ENCODE measurements at places on chromosomes 13 and 19.

DNA sequence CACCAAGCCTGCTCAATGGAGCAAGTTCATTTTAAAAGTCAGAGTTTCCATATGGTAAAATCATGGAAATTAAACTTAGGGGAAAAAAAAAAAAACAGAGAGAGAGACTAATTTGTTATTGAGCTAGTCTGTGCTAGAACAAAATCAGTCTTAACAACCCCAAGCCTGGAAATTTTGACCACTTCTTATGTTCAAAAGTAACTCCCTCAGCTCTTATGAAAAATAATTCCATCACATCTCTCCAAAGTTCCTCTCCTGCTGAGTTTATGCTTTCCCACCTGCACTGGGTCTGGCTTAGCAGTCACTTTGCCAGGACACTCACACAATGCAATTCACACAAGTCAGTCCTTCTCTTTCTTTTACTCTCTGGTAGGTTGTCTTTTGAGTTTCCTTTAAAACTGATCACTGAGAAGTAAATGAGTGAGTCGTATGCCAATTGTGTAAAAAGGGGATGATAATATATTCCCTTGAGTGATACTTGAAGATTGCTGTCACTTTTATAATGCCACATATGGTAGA lies 92.6 kb downstream of the ENOX1 start:
- no peak for DNase-seq

DNA sequence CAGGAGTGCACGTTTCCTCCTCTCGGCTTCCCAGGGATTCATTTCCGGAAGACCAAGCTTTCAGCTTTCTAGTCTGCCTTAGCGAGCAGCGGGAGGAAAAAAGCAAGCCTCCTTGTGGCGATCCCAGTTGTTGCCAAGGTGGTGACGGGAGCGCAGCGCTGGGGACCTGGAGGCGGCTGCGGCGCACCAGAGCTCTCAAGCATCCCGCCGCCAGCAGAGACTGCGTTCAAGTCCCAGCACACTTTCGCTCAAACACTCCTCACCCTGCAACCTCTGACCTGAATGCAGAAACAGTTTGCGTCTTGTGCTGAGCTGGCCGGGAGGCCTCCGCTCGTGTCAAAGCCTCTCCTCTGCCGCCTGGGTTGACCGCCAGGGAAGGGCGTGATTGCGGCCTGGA lies 4.9 kb downstream of the GSX1 start:
- no peak for DNase-seq

GRCh38 chr19:58543826-58544590 lies at the start of gene TRIM28:
Gene TRIM28 (plus strand): TSS chr19:58544064. CDS start chr19:58544758, 694 bp downstream.
- peak; percentile 77 for DNase-seq

- DNase-seq, result no peak
Observed at GRCh38 chr19:40229484-40229883, 3.0 kb upstream of the CCNP start.

- no peak for DNase-seq
Observed at GRCh38 chr13:106367361-106367971, 168.0 kb downstream of the EFNB2 start.

- no peak for DNase-seq
Observed at GRCh38 chr19:7997809-7998480, 7.5 kb downstream of the ELAVL1 start.

DNA sequence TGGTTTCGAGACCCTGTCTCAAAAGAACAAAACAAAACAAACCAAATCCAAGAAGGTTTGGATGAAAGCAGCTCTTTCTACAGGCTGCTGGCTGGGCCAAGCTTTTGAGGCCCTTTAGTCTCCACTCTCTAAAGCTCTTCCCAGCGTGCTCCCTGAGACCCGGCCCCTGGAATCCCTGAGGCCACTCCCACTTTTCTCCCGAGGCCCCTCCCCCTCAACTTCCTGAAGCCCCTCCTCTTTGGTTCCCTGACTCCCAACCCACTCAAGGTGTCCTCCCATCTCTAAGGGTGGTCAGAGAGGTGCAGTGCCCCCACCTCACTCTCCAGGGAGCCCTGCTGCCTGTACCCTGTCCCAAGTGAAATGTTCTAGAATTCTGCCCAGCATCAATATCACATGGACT lies 10.6 kb downstream of the ERICH6B start:
- no peak for DNase-seq

GRCh38 chr19:55581823-55582223 lies 1.2 kb upstream of the ZNF579 start:
- DNase-seq, result no peak

- DNase-seq, result no peak
Observed at GRCh38 chr13:98938801-98939200, 39.1 kb downstream of the DOCK9 start.

- no peak for DNase-seq
Observed at GRCh38 chr13:65508338-65508737, 1721.8 kb downstream of the PCDH9 start.

DNA sequence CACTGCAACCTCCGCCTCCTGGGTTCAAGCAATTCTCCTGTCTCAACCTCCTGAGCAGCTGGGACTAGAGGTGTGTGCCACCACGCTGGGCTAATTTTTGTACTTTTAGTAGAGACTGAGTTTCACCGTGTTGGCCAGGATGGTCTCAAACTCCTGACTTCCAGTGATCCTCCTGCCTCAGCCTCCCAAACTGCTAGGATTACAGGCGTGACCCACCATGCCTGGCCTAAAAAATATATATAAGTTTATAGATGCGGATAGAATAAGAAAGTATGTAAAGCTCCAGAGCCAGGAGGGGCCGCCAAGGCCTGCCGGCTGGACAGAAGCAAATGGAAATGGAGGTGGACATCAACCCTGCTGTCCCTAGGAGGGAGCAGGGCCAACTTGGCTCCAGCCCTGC lies 66.0 kb downstream of the COL4A1 start:
- no peak for DNase-seq

GRCh38 chr19:30710721-30711120 lies 338.5 kb downstream of the ZNF536 start:
- no peak for DNase-seq

DNA sequence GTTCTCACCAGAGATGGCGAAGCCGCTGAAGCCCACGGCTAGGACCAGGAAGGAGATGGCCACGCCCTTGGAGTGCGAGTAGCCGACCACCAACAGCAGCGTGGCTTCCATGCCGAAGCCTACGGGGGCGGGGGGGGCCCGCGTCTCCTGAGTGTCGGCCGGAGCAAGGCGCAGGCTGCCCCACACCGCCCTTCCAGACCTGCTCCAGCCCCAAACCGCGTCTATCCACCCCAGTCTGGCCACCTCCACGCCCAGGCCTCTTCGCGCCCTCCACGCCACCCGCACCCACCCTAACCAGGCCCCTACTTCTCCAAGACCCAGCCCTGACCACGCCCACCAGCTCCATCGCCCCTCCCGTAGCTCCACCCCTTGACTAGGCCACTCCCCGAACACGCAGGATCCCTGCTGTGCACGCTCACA lies 6.2 kb downstream of the GFY start:
- DNase-seq, result no peak

GRCh38 chr19:4327252-4327876 lies 11.3 kb downstream of the STAP2 start:
- DNase-seq, result no peak

DNA sequence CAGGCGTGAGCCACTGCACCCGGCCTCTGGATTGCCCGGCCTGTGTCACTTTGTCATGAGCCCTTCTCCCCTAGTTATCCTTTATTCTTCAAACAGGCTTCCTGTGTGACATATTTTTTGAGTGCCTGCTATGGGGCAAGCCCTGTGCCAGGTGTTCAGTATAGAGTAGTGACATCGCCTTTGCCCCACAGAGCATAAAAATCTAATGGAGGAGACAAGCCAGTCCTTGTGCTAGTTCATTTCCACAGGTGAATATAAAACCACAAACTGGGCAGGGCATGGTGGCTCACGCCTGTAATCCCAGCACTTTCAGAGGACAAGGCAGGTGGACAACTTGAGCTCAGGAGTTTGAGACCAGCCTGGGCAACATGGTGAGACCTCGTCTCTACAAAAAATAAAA lies 43.2 kb downstream of the BBC3 start:
- no peak for DNase-seq

DNA sequence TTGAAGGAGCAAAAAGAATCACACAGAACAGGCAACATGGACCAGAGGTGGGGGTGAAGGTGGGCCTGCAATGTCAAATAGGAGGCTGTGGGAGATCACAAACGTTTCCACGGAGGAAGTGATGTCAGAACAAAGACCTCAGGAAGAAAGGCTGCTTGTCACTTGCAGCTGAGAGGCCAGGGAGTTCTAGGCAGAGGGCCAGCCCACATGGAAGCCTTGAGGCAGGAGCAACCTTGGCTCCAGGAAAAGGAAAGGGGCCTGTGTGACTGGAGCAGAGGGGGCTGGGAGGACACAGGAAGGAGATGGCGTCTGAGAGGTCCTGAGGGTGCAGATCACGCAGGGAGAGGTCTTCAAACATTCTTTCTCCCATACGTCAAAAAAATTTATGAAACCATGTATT lies 16.3 kb downstream of the ZNF160 start:
- DNase-seq, result no peak

GRCh38 chr13:91372911-91373310 lies 25.4 kb downstream of the MIR17HG start:
- no peak for DNase-seq

DNA sequence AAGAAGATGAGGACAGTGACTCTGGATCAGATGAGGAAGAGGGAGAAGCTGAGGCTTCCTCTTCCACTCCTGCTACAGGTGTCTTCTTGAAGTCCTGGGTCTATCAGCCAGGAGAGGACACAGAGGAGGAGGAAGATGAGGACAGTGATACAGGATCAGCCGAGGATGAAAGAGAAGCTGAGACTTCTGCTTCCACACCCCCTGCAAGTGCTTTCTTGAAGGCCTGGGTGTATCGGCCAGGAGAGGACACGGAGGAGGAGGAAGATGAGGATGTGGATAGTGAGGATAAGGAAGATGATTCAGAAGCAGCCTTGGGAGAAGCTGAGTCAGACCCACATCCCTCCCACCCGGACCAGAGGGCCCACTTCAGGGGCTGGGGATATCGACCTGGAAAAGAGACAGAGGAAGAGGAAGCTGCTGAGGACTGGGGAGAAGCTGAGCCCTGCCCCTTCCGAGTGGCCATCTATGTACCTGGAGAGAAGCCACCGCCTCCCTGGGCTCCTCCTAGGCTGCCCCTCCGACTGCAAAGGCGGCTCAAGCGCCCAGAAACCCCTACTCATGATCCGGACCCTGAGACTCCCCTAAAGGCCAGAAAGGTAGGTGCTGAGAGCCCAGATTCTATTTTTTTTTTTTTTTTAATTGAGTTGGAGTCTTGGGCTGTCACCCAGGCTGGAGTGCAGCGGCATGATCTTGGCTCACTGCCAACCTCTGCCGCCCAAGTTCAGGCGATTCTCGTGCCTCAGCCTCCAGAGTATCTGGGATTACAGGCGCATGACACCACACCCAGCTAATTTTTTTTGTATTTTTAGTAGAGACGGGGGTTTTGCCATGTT lies 2.3 kb downstream of the PPP1R15A start:
- DNase-seq, result no peak

DNA sequence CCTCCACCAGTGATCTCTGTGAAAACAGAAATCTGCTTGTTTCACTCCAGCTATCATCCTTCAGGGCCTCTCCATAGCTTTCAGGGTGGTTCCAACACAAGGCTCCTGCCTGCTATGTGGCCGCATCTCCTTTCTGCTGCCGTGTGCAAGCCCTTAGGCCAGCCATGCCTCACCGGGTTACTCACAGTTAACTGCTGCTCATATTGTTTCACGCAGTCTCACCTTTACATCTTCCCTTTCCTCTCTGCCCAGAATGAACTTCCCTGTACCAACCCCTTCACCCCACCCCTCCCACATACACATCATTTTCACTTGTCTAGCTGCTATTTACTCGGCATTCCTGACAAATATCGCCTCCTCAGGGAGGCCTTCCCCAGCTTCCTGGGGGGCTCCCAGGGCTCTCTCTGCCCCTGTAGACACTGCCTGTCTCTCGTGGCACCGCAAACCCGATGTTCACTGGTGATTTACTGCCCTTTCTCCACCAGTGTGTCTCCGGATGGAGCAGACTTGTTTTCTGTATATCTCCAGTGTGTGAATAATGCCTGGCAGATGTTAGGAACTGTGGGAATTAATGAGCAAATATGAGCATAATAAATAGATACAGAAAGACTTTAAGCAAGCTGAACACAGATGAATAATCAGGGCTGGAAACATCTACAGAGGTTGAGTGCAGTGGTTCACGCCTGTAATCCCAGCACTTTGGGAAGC lies 39.3 kb upstream of the GPR183 start:
- no peak for DNase-seq

DNA sequence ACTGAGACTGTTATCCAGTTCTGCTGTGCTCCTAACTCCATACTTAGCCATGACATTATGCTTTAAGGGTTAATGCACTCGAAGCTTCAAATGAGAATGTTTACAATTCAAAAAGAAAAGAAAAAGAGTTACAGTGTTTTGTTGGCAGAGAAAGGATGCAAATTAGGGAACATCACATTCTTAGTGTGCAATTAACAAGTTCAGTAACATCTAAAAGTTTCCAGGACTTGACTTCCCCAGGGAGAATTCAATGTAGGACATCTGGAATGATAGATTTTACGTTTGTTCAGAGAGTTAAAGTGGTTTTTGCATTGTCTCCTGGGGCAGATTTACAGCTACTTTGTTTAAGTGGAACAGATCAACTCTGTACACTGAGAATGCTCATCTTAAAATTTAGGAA lies 525.2 kb downstream of the LIG4 start:
- DNase-seq, result no peak

DNA sequence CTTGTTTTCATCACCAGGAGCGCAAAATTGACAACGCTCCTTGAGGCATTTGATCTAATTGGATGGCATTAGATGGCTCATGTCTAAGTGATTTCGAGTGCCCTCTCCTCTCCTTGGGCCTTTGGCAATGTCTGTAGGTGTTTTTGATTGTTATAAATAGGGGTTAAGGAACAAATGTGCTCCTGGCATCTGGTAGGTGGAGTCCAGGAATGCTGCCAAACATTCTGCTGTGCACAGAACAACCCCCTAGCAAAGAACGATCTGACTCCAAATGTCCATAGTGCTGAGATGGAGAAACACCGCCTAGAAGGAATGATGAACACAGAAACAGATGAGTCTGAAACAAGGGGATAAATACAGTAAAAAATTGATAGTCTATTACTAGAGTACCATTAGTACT lies 68.0 kb upstream of the C1QTNF9B start:
- no peak for DNase-seq

DNA sequence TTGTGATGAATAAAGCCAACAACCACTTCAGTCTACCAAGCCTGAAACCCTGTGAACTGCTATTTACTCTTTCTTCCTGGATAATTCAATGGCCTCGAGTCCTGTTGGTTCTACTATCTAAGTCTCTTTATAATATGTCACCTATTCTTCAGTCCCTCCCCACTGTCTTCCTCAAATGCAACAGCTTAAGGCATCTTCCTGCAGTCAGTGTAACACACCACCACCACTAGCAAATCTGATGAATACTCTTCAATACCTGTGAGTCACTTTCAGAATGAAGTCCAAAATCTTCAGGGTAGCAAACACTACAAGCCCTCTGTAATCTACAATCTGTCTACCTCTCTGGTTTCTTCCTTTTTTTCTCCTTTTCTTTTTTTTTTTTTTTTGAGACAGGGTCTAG lies 32.9 kb downstream of the ZDHHC20 start:
- no peak for DNase-seq
